ENCODE measurements at places on chromosomes 4 and X.

GRCh38 chrX:123436512-123437136 lies 252.5 kb downstream of the GRIA3 start:
- DNase-seq, result no peak

GRCh38 chrX:149682956-149683947 lies 28.6 kb upstream of the MAGEA11 start:
- DNase-seq, result no peak

DNA sequence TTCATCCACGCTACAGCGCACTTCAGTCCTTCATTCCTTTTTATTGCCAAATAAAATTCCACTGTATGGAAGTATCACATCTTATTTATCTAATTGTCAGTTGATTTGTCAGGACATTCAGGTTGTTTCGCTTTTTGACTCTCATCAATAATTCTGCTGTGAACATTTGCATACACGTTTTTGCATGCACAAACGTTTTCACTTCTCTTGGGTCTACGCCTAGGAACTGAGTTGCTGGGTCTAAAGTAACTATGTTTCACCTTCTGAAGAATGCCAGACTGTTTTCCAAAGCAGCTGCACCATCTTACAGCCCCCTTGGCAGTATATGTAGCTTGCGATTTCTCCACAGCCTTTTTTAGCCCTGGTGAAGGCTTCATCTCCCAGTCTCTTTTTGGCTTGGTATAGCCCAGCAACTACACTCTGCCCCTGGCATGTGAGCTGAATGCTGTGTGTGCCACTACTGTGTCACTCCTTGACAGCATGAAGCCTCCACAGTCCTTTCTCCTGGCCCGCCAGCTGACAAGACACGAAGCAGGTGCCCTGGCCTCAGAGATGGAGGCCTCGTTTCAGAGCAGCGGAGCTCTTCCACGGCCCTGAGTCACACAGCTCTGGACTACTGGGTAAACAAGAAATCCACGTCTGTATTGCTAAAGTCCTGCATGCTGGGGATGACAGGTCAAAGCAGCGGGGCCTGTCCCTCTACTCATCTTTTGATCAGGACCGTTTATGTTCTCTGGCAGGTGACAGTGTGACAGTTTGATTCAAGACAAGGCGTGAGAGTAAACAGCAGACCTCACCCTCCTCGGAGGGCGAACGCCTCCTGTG lies 75.5 kb downstream of the NSUN7 start:
- no peak for DNase-seq

GRCh38 chrX:72366701-72367454 lies 61.2 kb upstream of the CITED1 start:
- DNase-seq, result no peak

GRCh38 chrX:146054311-146054710 lies 236.7 kb downstream of the SLITRK2 start:
- DNase-seq, result no peak

DNA sequence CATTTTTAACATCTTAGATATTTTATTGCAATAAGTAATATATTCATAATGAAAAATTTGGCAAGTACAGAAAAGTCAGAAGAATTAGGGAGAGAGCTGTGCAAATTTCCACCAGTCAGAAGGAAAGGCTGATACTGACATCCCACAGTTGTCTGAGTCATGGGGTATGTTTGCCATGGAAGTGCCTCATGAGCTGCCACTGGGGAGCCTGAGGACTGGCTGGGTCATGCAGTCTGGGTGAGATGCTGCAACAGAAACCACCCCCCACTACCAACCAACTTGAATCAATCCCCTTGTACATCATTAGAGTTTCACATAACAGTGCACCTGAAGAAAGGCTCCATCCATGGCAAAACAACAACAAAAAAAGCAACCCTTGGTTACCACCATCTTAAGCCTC lies 45.2 kb upstream of the ENPP6 start:
- DNase-seq, result no peak

DNA sequence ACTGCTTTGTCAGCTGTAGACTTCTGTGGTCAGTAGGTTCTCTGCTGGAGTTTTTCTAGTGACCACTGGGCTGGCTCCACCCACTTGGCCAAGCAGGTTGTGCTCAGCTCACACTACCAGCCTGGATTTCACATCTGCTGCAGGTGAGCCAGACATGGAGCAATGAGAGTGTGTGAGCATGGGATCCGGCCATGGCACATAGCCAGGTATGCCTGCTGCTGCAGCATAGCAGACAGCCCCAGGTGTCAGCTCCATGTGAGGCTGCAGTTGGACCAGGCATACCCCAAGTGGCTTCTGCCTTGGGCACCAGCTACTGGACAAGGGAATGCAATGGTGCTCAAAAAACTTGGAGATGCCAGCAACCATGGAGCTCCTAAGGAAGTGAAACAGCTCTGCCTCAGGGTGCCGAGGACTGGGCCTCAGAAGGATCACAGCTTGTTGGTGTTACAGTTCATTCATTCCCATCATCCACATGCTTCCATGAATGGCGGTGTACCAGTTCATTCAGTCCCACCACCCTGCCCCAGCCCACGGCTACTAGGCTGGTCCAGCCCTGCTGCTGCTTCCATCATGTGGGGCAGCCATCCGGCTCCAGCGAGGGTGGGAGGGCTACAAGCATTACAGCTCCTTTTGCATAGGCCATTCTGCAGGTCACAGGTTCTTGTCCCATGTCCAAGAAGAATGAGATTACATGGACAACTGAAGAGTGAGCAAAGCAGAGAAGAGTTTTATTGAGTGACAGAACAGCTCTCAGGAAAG lies 389.1 kb upstream of the PCDH7 start:
- no peak for DNase-seq

DNA sequence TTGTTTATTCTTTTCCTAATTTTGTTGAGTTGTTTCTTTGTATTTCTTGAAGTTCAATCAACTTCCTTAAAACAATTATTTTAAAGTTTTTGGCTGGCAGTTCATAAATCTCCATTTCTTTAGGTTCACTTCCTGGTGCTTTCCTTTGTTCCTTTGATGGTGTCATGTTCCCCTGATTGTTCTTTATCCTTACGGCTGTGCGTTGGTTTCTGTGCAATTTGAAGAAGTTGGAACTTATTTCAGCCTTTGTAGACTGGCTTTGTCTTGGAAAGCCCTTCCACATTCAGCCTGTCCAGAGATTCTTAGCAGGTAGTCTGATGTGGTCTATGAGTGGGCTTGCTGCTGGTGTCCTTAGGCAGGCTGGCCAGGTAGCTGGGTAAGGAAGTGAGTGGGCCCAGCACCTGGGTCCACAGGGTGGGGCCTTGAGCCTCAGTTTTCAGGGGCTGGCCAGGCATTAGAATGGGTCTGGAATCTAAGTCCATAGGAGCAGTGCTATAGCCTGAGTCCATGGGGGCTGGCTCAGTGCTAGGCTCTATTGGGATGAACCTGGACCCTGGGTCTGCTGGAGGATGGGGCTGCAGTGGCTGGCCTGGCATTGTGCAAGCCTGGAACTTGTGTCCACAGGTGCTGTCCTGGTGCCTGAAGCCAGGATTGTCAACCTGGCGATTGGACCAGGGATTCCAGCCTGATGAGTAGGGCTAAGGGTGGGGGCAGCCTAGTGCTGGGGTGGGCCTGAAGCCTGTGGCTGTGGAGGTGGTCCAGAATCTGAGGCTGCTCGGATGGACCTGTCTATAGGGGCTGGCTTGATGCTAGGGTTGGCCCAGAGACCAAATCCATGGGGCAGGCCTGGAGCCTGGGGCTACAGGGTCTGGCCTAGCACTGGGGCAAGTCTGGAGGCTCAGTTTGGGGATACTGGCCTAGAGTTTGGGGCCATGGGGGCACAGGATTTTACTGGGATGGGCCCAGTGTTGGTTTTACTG lies 152.4 kb downstream of the STAG2 start:
- DNase-seq, result no peak

DNA sequence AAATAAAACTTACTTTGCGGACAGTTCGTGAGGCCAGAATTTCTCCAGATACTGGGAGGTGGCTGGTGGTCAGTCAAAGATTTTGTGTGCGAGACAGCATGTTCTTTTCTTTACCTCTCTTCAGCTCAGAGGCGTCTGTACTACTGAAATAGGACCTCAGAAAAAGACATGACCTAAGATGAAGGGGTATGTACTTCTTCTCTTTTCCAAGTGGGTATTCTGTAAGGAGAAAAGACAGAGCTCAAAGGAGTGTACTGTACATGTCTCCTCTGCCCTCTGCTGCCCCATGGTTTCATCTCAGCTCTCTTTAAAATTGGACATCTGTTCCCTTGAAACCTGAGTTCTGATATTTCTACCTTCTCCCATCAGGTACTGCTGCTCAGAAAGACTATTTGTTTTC lies 38.1 kb downstream of the SEPTIN11 start:
- no peak for DNase-seq

GRCh38 chr4:4919927-4920326 lies 60.5 kb downstream of the MSX1 start:
- DNase-seq, result no peak

DNA sequence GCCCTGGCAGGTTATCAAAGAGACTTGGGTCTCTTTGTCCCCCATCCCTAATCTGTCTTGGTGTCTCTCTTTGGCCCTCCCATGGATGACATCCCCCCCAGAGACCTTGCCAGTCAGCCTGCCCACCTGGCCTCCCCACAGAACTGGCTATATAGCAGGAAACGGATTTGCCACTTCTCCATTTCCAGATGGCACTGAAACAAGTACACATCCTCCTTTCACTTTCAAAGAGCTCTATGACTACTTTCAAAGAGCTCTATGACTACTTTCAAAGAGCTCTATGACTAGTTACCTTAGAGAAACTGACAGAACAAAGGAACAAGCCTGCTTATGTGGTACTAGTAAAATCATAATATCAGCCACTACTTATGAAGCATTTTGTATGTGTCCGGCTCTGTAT lies 175.3 kb downstream of the MAML3 start:
- DNase-seq, result no peak
